ENCODE measurements at places on chromosomes 12 and 14. TPM values are rescaled to one million over a fixed set of nuclear protein-coding genes. Genes with fewer than 3 reads are reported as not detected.

The TAS2R30 gene
- 22.1 TPM for total RNA-seq

The APOF gene
- not detected for total RNA-seq

The ALDH2 gene
- total RNA-seq: 15.4 TPM

The DDHD1 gene
- total RNA-seq: 59.4 TPM

The TSPAN19 gene
- 0.16 TPM for total RNA-seq

The RAD51AP1 gene
- 5.5 TPM for total RNA-seq

The ANO2 gene
- total RNA-seq: 3.6 TPM
